Left kidney (tissue), 8 donors: ENCODE measurements at places on chromosomes 4 and X. TPM values are rescaled to one million over a fixed set of nuclear protein-coding genes. Genes with fewer than 3 reads are reported as not detected.
A peak's percentile ranks its signal among the peaks of the same experiment; 100 is the strongest.

The GYPE gene
- 4.2 TPM for polyA plus RNA-seq

- DNase-seq: peak; percentile 81
Observed at GRCh38 chr4:170089668-170090351, at the start of gene AADAT. AADAT (minus strand) TSS chr4:170089956; CDS start chr4:170089690, 266 bp downstream.

The MAGEC3 gene
- 0.37 TPM for polyA plus RNA-seq

GRCh38 chrX:74080165-74080564 is 223.8 kb upstream of the ZCCHC13 start:
- no peak for DNase-seq

The PARM1 gene
- 47.6 TPM for polyA plus RNA-seq

The CT55 gene
- polyA plus RNA-seq: 0.10 TPM

GRCh38 chr4:57410331-57411052 is 300.3 kb upstream of the IGFBP7 start:
- DNase-seq: no peak

The FHL1 gene
- polyA plus RNA-seq: 56.9 TPM

The MSX1 gene
- polyA plus RNA-seq: 0.76 TPM

The ZFP42 gene
- polyA plus RNA-seq: 1.8 TPM

GRCh38 chrX:10110316-10110935 is 46.3 kb upstream of the CLCN4 start:
- no peak for DNase-seq

The AKAP14 gene
- polyA plus RNA-seq: 0.55 TPM

DNA sequence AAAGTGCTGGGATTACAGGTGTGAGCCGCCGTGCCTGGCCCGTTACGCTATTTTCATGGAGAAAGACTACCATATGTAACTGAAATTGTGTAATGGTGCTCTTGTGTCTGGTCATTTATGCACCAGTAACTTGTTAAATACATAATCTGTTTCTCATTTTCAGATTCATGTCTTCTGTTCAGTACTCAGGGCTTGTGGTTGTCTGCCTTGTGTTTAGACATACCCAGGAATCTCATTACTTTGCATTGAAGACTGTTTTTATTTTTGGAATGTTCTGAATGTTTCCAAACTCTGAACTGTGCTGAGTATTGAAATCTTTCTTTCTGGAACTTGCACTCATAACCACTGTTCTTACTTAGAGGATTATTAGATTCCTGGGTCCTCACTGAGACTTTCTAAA is 52.8 kb downstream of the PDLIM5 start:
- no peak for DNase-seq

GRCh38 chr4:1806596-1807331 is 13.7 kb downstream of the FGFR3 start:
- no peak for DNase-seq
